ENCODE measurements at places on chromosomes 1 and 21. TPM values are rescaled to one million over a fixed set of nuclear protein-coding genes. Genes with fewer than 3 reads are reported as not detected.

Gene ZNF683
- not detected for total RNA-seq

Gene COL24A1
- total RNA-seq, result 0.98 TPM

Gene C1orf141
- total RNA-seq, result not detected

Gene KIF2C
- 3.4 TPM for total RNA-seq

DNA sequence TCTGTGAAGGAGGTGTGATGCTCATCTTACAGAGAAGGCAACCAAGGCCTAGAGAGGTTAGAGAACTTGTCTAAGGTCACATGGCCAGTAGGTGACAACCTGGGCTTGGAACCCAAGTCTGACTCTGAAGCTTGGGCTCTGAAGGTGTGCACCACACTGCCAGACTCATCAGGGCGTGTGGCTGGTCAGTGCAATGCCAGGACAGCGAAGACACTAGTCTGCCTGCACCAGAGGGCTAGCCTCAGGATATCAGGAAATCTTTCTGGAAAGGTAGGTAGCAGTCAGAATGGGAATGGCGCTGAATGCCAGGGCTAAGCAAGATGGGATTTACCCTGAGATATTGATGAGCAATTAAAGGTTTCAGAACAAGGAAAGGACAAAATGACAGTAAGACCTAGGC, 34.9 kb downstream of the ELK4 start:
- no peak for DNase-seq

DNA sequence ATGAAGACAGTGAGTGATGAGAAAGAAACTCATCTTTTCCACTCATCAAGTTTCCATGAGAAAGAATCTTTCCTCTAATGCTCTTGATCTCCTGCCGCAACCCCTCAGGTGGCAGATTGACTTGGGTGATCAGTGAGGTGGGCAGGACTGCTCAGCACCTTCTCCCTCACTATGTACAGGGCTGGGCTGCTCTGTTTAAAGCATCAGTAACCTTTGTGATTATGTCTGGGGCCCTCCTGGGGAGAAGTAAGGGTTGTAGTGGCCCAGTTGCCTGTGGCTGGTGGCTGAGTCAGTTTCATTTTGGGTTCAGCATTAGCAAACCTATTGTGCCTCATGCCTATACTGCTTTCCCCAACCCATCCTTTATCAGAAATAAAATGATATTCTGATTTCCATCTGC, 366.0 kb downstream of the TTLL7 start:
- DNase-seq, result no peak

GRCh38 chr21:45019076-45019886, 55.1 kb upstream of the ADARB1 start:
- DNase-seq, result no peak

DNA sequence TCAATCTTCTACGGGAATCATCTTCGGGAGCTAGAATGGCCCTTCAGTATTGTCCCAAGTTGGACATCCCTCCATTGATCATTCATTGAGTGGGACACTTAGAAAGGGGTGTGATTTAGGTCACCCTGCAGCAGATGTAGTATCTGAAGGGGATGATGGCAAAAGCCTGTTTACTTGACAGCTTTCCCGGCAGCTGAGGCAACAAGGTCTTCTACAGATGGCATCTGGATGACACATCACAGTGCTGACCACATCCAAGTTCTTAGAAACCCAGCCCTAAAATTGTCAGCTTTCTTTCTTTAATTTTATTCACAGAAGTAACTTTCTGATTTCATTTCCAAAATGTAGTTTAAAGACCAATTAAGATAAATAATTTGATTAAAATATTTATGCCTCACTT, 150.3 kb downstream of the AMY1C start:
- DNase-seq, result no peak

- no peak for DNase-seq
These were observed 93.6 kb upstream of the DEPDC1 start for GRCh38 chr1:68590473-68590872.

DNA sequence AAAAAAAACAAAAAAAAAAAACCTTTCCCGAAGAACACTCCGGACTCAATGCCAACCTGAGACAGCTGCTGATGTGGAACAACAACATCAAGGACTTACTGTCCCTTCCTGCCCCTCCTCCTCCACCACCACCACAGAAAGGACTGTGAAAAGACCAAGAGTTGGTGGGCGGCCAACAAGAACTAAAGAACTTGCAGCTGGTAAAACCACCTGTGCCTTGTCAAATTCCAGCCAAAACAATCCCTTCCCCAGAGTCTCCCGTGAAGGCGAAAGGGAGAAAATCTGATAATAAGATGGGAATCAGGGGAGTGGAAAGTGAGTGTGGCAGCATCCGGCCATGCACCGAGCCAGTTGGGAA, 88.9 kb downstream of the PROX1 start:
- DNase-seq, result no peak

- DNase-seq, result no peak
These were observed 91.3 kb upstream of the COA6 start for GRCh38 chr1:234281826-234282489.

- DNase-seq, result no peak
These were observed 75.0 kb downstream of the RWDD3 start for GRCh38 chr1:95309031-95309471.

DNA sequence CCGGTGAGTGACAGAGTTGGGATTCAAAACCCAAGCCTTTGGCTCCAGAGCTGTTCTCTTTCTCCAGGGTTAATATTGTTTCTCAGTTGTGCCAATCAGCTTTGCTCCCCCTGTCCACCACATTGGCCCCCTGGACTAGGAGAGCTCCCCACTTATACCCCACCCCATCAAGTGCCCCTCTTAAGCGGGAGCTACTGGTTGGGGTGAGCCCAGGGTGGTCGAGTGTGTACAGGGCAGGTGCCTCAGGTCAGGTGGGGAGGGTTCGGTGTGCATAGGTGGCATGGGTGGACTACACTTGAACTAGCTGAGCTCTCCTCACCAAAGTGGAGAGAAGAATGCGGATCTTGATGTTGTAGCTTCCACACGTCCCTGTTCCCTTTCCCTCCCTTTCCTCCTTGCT, 14.2 kb downstream of the KCNA2 start:
- DNase-seq, result no peak
